ENCODE measurements at places on chromosomes 7 and 10.

DNA sequence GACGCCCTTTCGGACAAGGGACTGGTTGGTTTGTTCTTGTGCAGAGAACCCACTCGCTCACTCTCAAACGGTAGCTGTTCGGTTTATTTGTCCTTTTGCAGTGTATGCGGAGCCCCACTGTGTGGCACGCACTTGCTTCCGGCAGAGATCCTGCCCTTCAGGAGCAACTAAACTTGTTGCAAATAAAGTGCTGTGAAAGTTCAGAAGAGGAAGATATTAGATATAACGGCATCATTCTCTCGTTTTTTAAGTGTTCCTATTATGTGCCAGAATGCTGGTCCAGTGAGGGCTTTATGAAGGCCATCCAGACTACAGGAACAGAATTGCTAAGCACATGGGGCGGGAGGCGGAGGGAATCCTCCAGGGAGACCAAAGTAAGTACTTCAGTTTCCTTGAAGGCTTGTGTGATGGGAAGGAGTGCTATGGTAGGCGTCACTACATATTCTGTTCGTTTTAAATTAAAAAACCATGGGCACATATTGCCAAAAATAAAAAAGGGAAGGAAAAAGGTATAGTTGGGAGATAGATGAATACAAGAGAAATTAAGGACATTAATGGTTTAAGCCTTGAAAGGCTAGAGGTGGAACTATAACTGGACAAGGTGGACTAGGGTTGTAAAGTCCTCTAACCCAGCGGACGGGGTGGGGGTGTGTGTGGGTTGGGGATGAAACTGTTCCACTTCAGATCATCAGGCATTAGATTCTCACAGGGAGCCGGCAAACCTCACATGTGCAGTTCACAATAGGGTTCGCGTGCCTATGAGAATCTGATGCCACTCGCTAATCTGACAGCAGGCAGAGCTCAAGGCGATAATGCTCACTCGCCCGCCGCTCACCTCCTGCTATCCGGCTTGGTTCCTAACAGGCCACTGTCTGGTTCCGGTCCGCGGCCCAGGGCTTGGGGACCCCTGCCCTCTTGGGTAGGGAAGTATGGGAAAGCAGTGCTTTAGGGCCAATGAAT is 704 bp upstream of the ERLIN1 start:
- DNase-seq: peak; percentile 27

DNA sequence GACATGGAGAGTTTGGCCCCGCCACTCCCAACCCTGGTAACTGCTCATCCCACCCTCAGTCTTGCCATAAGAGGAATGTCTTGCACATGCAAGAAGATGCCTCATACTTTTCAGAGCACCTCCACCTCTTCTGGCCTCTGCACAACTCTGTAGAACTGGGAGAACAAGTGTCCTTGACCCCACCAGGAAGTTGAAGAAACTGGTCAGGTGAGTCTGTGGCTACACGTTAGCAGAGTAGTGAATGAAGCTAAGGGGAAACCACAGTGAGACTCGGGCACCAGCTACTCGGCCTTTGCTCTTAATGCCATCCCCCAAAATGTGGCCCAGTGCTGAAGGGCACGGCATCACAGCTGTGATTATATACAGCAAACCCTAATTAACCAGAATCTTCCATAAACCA is 110.1 kb downstream of the ARID5B start:
- no peak for DNase-seq

DNA sequence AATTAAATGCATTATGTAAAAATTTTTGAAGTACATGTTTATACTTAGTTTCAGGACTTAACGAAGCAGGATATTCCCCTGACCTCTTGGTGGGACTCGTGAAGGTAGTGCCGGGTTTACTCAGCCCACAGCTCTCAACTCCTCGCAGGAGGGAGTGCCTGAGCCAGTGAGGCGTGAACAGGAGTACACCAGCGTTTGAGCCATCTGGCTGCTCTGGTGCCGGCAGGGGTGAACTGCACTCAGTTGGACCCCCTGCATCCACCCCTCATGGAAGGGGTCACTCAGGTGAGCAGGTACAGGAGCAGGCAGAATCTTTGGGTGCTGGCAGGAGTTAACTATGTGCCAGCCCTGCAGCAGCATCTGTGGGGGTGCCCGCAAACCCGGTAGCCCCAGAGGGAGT is 625.1 kb upstream of the PCDH15 start:
- DNase-seq: no peak

DNA sequence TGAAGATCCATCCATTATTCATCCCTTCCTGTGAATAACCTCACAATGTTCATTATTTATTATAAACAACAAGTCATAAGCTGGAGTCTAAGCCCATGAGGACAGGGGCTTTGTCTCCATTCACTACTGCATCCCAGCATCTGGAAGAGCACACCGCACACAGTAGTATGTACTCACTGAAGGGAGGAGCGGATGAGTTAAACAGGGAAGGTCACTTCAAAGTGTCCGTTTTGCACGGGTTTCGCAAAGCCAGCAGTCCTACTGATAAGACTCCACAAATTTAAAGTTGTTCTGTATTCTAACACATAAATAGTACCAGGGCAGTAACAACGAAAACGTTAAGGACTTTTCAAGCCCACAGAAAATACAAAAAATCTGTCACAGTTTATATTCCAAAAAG is 167.9 kb downstream of the PARD3 start:
- no peak for DNase-seq

Measured in skeletal muscle cell (primary cell).